ENCODE measurements at places on chromosomes 16 and 17.

GRCh38 chr17:74012465-74012864 lies 191.0 kb upstream of the RPL38 start:
- no peak for DNase-seq

GRCh38 chr16:10787304-10787703 lies 31.3 kb downstream of the TVP23A start:
- no peak for DNase-seq

- peak; percentile 88 for DNase-seq
These were observed 3.0 kb upstream of the CCL2 start for GRCh38 chr17:34252095-34252443.

GRCh38 chr17:8071496-8071895 lies 16.0 kb downstream of the ALOX12B start:
- no peak for DNase-seq

DNA sequence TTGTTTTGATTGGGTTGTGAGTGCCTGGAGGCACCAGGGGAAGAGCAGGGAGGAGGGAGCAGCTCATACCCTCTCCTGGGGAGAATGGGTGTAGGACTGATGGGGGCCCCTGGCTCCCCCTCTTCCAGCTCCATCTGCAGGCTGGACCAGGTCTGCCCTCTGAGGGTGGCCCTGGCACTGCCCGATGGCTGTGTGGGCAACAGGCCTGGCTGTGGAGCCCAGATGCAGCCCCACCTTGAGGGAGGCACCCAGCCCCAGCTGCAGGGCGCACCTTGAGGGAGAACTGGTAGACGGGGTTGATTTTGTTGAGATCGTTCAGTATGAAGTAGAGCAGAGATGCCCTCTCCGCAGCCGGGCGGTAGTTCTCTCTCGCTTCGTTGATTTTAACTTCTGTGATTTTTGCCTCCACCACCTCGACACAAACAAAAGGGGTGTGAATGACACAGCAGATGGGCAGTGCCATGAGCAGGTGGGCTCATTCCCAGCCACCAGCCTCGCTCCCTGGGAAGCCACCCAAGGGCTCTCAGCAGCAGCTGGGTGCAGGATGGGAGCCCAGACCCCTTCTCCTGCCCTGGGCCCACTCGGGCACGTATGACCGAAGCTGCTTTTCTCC lies 71.6 kb downstream of the PGS1 start:
- DNase-seq: no peak

- DNase-seq: no peak
These were observed 46.8 kb downstream of the OMG start for GRCh38 chr17:31250229-31250628.

DNA sequence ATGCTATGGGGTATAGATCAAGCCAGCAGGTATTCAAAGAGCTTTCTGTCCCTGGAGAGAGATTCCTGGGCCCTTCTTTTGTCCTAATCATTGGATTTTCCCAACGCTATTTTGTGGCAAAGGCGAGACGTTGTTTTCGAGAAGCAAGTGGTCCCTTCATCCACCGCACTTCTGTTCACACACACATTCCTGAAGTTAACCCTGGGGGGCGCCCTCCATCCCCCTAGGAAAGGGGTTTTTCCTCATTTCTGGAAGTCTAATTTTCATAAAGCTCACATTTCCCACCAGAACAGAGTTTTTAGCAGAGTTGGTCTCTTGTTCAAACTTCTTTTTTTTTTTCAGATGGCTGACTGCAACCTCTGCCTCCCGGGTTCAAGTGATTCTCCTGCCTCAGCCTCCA lies 11.9 kb downstream of the SCGB1C2 start:
- DNase-seq: no peak

- DNase-seq: no peak
These were observed 24.6 kb upstream of the FOXF1 start for GRCh38 chr16:86485746-86486145.

DNA sequence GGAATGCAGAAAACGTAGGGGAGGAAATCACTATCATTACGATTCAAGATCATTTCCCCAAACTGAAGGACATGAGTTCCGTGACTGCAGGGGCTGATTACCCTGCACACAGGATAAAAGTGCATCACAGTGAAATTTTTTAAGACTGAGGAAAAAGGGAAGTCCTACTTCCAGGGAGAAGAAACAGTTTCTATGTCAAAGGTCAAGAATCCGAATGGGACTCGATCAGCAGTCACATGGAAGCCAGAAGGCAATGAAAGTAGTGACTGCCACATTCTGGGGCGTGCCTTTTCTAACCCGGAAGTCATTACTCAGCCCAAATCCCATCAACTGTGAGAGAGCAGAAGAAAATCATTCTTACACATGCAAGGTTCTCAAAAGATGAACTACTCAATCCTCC lies 12.1 kb downstream of the ZZEF1 start:
- peak; percentile 15 for DNase-seq

- DNase-seq: peak; percentile 41
These were observed 23.9 kb upstream of the NLK start for GRCh38 chr17:28018439-28019070.

DNA sequence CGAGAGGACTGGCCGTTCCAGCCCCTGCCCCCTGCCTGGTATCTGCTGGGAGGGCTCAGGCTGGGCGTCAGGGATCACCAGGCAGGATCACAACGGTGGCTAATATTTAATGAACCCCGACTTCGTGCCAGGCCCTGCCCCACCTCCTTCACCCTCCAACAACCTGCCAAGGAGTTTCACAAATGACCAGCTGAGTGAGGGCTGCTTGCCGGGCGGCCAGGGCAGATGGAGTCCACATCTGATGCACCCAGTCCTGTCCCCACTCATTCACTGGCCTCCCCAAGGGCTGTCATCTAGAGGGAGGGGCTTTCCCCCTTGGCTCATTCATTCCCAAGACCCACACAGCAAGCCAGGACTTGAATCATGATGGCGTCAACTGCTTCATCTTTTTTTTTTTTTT lies 17.5 kb downstream of the UBALD1 start:
- DNase-seq: peak; percentile 94

- DNase-seq: no peak
These were observed 62.5 kb downstream of the NQO1 start for GRCh38 chr16:69663846-69664245.

- peak; percentile 39 for DNase-seq
These were observed 324.5 kb downstream of the SOX9 start for GRCh38 chr17:72445055-72445991.

DNA sequence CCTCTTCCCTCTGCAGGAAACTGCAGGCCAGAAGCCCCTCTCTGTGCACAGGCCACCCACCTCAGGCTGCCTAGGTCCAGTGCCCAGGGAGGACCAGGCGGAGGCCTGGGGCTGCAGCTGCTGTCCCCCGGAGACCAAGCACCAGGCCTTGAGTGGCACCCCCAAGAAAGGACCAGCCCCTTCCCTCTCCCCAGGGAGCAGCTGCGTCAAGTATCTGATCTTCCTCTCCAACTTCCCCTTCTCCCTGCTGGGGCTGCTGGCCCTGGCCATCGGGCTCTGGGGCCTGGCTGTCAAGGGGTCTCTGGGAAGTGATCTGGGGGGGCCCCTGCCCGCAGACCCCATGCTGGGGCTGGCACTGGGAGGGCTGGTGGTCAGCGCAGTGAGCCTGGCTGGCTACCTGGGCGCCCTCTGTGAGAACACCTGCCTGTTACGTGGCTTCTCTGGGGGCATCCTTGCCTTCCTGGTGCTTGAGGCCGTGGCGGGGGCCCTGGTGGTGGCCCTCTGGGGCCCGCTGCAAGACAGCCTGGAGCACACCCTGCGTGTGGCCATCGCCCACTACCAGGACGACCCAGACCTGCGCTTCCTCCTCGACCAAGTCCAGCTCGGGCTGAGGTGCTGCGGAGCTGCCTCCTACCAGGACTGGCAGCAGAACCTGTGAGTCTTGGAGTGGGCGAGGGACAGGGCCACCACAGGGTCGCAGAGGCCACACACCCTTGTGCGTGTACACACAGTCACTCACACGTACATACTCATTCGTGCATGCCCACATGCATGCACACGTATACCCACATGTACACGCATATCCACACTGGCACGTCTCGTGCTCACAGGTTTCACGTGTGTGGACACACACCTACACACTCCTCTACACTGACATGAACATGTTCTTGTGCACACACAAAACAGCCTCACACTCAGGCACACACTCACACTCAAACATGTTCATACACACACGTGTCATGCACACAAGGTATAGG lies 8.3 kb downstream of the TSPAN10 start:
- DNase-seq: no peak

- no peak for DNase-seq
These were observed 7.7 kb downstream of the USP6 start for GRCh38 chr17:5123343-5124124.

GRCh38 chr16:51708861-51709260 lies 557.8 kb upstream of the SALL1 start:
- DNase-seq: no peak

- DNase-seq: no peak
These were observed at the start of gene ABR for GRCh38 chr17:1179818-1180742. ABR (minus strand) TSS chr17:1179981; CDS start chr17:1179727, 254 bp downstream.

DNA sequence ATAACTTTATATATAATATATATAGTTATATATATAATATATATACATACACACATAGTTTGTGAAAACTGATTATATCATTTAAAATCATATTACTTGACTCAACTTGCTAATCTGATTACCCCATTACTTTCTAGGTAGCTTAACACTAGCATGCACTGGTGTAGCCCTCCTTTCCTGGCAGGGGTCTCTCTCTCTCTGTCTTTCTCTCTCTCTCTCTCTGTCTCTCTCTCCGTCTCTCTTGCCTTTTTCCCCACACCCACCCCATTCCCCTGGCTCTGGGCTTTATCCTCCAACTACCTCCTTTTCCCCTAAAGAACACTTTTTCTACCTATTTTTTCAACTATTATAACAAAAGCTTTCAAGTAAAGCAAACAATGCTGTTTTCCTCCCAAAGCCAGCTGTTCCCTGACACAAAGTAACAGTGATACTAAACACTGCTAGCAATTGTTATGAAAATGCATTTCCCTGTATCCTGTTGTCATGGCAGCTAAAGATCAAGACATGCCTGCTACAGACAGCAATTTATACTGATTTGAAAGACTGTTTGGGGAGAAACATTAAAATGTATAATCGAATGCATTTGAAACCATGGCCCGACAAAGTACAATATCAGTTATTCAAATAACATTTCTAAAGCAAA lies 89.4 kb downstream of the CHD9NB start:
- DNase-seq: no peak

- no peak for DNase-seq
These were observed 2.9 kb upstream of the ABCA10 start for GRCh38 chr17:69231521-69231920.

DNA sequence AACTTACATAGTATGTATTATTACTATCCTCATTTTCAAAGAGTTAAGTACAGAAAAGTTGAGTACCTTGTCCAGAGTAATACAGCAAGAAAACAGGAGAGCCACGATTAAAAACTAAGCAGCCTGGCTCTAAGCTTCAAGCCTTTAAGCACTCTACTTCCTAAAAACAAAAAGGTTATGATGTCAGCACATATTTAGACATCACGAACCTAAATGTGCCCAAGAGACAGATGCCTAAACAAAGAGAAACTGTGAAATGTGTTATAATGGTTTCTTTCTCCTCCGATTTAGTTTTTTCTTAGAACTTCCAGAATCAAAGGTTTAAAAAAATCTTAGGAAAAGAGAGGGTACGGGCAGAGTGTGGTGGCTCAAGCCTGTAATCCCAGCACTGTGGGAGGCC lies 151.0 kb downstream of the VPS53 start:
- DNase-seq: no peak

DNA sequence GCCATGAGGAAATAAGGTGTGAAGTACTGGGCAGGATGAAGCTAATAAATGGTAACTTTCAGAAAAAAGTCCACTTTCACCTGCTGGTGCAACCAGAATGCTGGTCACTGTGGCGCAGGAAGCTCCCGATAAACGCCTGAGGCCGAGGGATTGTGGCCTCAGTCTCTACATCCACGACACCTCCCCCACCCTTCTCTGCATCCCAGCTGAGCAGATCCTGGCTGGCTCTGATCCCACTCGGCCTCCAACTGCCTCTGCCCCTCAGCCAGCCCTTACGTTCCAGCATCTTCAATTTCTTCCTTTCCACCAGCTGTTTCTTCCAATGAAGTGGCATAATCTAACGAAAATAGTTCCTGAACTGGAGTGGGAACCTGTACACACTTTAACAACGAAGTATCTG lies 49.5 kb downstream of the COX4I1 start:
- DNase-seq: no peak

DNA sequence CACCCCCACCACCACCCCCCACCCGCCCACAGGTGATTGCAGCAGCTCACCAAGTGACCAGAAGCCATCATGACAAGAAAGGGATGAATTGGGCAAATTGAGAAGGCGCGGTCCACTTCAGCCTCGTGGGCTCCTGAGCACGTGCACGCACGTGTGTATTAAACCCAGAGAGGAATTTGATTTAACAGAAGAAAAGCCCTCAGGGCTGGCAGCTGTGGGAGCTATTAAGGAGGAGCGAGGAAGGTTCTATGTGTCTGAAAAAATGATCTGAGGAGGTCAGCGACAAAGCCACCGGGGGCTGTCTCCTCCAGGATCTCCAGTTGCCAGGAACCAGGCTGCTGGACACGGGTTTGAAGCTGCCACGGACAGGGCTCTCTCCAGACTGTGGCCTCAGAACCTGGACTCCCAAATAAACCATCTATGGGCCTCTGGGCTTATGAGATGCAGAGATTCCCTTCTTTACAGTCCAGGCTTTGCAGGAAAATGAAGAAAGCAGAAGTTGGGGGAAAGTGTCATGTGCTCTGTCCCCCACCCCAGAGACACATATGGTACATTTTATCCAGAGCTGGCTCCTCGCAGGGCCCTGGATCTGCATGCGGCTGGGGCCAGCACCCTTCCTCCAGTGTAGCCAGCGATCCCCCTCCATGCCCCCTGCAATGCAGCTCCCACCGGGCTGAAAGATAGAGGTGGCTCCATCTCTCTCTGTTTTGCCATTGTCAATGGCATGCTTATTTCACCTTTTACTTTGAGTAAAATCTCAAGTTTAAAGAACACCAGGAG lies 219.7 kb upstream of the RPL38 start:
- no peak for DNase-seq
